ENCODE measurements at places on chromosomes 11 and 22.

- DNase-seq: no peak
Measured at GRCh38 chr11:2270322-2271076, at the start of gene ASCL2. Gene ASCL2 (minus strand): TSS chr11:2270588. CDS start chr11:2270332, 256 bp downstream.

DNA sequence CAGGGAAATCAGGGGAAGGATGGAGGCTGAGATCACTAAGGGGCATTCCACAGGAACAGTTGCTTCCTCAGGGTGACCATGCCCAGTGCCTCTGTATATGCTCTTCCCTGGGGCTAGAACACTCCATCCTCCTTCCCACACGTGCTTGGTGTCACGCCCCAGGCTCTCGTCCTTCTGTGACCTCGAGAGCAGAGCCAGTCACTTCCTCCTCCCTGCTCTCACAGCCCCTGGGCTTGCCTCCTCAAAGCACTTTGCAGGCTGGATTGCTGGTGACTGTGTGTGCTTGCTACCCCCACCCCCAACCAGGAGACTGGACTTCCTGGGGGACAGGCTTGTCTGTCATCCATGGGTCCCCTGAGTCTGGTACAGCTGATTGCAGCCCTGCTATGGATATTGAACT is 56.5 kb upstream of the AMPD3 start:
- no peak for DNase-seq

- DNase-seq: no peak
Measured at GRCh38 chr11:115168229-115168671, 336.0 kb downstream of the CADM1 start.

DNA sequence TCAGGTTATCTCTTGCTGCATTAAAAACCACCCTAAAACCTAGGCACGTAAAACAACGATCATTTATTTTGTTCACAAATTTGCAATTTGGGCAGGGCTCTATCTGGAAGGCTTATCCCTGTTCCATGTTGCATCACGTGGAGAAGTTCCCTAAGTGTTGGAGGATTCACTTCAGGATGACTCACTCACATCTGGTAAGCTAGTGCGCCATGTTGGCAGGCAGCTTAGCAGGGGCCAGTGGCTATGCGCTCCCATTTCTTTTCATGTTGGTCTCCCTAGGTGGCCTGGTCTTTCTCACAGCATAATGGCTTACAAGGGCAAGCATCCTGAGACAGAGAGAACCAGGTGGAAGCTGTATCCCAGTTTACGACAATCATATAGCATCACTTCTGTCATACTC is 226.8 kb downstream of the BLID start:
- no peak for DNase-seq

- DNase-seq: no peak
Measured at GRCh38 chr11:4464216-4465159, 15.4 kb downstream of the OR52K2 start.

DNA sequence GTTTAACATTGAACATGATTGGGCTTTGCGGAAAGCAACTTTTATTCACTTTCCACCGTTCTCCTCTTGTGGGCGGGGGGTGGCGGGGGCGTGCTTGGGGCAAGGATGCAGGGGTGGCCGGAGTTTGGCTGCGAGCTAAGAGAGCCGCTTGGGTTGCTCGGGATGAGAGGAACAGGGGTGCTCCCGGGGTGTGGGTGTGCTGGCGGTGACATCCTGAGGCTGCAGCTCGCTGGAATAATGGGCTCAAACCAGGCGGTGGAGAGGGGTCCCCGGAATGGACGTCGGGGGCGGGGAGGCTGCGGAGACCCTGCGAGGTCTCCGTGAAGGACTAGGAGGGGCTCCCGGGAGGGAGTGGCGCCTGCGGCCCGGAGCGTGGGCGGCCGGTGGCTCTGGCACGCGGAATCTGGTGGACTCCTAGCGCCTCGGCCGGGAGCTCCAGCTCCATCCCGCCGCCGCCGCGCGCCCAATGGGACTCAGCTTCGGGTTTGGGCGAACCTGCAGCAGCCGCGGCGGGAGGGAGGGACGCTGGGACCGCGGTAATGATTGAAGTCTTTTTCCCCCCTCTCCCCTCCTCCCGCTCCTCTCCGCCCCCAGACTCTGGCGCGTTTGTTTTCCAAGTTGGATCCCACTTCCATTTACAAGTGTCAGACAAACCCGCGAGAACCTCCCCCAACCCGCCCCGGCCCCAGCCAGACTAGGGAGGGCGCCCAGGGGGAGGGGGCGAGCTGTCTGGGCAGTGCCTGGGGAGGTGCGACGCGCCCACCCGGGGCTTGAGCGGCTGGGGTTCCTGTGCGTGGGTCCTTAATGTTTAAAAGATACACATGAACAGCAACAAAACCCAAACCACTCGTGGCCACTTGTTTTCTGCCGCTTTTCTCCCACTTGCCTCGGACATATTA is 2.0 kb downstream of the FAT3 start:
- DNase-seq: no peak

DNA sequence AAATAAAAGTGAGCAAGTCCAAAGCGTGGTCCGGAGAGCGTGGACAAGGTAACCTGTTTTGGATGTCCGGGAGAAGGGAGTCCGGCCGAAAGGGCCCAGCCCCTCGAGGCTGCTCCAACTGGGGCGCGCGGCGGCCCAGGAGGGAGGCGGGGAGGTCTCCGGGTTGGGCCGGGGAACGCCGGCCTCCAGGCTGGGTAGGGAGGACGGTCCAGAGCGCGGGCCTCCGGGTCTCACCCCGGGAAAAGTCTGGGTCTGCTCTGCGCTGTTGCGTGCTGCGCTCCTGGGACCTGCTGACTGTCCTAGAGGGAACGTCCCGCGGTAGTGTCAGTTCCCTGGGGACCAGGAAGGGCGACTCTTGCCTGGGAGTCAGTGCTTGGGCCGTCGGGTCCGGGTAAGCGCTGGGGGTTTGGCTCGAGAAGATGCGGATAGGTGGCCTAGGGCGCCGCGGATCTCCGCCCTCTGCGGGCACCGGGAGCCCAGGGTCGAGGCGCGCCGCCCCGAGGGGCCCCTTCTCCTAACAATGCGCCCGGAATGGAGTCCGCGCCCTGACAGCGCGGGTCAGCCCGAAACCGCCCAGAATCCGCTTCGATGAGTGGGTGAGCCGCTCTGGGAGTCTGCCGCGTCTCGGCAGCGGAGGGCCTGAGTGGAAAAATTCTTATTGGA is 988 bp upstream of the FLI1 start:
- DNase-seq: peak; percentile 29

DNA sequence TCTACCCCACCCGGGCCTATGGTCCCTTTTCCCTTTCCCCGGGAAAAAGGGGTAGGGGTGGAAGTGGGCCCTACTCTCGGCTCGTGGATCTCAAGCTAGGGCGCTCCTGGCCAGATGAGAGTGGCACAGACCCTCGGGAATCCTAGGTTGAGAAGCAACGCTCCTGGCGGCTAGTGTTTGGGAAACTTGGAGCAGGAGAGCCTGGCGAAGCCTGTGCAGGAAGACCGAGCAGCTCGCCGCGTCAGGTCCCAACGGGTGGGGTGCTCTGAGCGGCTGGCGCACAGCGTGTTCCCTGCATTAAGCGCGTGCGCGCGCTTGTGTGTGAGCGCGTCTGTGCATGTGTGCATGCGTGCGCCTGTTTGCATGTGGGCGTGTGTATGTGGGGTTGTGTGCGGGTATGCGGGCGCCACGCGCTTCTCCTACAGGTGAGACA is 7.1 kb upstream of the FLI1 start:
- DNase-seq: peak; percentile 26

DNA sequence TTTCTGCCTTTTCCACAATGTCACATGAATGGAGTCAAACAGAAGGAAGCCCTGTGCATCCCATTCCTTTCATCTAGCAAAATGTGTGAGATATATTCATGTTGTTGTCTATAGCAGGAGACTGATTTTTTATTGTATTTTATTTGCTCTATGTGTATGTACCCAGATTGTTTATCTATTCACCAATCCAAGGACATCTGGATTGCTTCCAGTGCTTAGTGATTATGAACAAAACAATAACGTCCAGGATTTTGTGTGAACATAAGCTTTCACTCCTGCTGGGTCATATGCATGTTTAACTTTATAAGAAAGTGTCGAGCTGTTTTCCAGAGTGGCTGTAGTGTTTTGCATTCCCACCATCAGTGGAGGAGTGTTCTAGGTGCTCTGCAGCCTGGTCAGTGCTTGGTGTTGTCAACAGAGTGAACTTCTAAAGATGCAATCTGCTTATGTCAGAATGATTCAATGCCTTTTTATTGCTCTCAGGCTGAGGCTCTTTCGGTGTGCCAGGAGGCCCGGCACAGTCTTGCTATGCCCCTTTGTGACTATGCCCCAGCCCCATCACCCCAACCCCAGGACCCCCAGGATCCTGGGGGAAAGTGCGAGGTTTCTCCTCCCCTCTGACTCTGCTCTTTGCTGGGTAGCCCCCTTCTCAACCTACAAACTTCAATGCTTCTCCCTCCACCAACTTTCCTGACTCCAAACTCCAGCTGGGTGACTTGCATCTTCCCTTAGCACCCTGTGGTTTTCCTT is 19.9 kb upstream of the SYT13 start:
- no peak for DNase-seq

DNA sequence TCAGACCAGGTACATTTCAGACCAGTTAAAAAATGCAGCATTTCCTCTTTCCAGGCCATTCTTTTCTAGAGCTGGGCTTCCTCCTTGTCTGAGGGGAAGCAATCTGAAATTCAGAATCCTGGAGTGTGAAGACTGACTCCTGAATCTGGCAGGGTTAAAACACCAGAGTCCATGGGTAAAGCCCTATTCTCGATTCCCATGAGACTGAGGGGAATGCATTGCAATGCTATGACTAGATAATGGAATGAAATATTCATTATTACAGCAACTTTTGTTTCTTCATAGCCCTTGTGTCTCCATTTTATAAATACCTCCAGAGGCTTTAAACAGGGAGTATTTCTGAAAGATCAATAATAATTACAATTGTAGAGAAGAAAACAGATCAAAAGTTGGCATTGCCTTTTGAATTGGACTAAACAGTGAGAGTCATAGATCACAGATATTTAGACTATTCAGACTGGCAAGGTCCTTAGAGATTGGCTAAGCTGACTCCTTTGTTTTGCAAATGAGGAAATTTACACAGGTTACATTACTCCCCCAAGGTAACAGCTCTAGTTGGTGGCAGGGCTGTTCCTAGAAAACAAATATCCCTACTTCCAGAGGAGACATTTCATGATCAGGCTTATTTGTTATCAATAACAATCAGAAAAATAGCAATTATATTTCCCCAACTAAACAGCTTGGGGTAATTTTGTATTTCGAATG is 632.6 kb upstream of the KIRREL3 start:
- no peak for DNase-seq

- no peak for DNase-seq
Measured at GRCh38 chr11:9396752-9397151, 12.3 kb downstream of the IPO7 start.

DNA sequence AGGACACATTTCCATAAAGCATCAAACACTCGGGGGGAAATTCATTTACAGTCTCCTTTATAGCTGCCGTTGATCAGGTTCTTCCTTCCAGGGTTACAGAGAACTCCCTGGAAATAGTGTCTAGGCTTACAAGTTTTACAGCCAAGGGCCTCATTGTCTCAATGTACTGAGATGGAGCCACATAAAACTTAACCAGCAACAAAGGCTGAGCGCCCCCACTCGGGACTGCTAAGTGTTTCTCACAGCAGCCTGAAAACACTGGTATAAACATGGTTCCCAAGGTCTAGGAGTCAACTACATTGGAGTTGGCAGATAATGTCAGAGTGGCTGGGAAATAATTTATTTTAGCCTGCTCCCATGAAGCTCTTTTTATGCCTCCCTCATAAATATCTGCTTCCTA is 686.2 kb downstream of the OPCML start:
- no peak for DNase-seq

- no peak for DNase-seq
Measured at GRCh38 chr22:47129902-47130635, 367.6 kb downstream of the TBC1D22A start.

GRCh38 chr11:889257-889656 is 21.4 kb downstream of the CHID1 start:
- no peak for DNase-seq

GRCh38 chr11:134119094-134119493 is 50.2 kb downstream of the JAM3 start:
- no peak for DNase-seq

All from T-helper 1 cell (primary cell).